Bone marrow (tissue), 2 donors: ENCODE measurements at places on chromosomes 4 and X.

- no peak for DNase-seq
Measured at GRCh38 chr4:3257556-3258482, 8.9 kb downstream of the MSANTD1 start.

DNA sequence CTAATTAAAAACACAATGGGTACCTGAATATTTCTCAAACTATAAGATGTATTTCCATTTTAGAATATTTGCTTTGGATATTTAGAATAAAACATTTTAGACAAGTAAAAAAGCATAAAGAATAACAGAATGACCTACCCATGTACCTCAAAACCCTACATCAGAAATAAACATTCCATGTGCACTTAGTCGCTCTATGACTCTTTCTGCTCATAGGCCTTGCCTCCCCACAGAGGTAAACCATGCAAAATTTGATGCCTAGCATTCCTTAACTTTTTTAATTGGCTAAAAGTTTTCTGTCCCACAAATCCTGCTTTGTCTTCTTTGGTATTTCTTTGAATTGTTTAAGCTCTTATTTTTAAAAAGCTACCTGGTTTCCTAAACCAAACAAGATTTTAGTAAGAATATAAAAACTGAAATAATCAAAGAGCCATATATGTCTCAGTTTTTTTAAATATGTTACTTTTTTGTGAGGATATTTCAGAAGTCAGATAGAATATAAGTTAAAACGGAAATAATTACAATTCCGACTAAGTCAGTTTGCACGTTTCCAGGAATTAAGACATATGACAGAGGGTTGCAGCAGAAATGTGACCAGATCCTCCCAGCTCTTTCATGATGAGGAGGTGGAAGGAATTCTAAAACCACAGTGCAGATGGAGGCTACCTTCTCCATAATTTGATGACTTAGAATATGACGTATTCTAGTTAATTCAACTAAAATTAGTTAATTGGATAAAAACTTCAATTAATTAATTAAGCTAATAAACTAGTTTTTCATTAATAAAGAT is 102.5 kb downstream of the FIP1L1 start:
- DNase-seq: no peak

GRCh38 chrX:2539586-2539985 is 38.8 kb upstream of the DHRSX start:
- no peak for DNase-seq

DNA sequence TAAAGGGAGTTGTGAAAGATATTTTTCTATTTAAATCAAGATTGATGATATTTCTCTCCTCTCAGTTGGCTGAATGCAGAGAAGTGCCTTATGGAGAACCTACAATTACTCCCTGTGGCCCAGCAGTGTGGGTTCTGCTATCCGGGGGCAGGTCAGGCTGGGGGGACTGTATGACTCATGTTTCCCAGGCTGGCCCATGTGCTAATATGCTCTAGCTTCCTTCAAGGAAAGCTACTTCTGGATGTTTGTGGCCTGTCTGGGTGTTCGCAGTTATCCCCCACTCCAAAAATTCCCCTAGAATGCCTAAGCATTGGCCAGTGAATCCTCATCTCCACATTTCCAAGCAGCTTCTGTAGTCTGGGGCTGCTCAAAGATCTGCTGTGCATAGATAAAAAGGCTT is 58.9 kb upstream of the SPP1 start:
- no peak for DNase-seq

GRCh38 chr4:81120055-81120454 is 89.5 kb downstream of the BMP3 start:
- DNase-seq: no peak

- no peak for DNase-seq
Measured at GRCh38 chr4:77398256-77398655, 207.4 kb upstream of the CXCL13 start.

- DNase-seq: no peak
Measured at GRCh38 chr4:147842573-147842972, 110.7 kb downstream of the ARHGAP10 start.

DNA sequence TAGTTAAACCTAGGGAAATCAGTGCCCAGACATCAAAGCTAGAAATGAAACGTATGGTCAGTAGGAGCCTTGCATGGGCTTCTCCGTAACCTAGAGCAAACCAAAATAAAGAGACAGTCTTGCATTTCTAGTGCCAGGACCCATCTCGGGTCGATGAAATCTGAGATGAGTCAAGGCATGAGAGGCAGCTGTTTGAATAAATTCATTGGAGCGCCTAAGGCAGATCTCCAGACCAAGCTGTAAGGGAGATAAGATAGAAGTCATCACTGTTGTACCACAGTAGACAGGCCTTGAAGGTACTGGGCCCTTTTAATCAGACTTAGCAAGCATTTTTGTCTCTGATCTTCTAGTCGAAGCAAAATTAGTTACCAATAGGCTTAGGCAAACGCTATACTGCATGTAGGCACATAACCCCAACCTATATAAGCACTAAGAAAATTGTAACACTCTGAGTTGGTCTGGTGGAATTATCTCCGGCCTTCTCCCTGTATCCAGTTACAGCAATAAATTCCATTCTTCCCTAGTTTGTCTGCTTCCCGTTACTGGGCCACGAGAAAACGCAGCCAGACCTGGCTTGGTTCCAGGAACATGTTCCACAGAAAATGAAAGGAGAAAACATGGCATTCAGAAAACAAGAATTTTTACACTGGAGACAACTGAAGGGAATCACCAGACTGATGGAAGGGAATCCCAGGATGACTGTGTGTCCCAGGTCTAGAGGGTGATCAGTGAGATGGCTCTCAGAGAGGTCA is 21.1 kb upstream of the PAPSS1 start:
- DNase-seq: no peak

- no peak for DNase-seq
Measured at GRCh38 chr4:8464381-8464780, 23.8 kb downstream of the TRMT44 start.

DNA sequence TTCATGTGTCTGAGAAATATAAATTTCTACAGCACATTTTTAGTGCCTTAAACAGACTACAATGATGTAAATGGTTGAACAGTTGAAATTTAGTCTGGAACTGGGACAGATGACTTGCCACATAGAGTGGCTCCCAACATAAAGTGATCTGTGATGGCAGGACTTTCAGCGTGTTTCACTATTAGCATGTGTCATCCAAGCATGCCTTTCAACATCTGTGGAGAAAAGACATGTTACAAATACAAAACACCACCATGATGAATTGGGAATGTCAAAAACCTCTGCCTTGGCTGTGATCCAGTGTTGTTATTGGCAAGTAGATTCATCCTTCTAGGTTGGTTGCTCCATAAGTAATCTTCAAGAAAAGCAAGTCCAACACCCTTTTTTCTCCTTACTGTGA is 348.7 kb downstream of the MAPK10 start:
- no peak for DNase-seq

GRCh38 chr4:31041853-31042252 is 321.7 kb downstream of the PCDH7 start:
- no peak for DNase-seq

- no peak for DNase-seq
Measured at GRCh38 chr4:94913316-94913715, 155.6 kb downstream of the BMPR1B start.

DNA sequence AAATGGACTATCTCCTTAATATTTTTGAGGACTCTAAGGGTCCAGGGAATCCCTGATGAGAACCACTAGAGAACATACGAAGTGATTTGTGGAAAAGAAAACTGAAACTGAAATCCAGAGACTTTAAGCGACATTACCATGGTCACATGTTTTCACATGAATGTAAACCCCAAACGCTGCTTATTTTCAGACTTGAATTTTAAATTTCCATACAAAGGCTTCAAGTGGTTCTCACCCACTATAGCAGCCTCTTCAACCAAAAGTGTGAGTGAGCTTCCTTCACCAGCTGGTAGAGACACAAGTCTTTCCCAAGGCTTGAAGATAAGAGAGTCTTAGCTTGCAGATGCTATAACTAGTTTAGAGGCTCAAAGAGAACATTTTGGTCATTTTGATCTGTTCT is 232.7 kb downstream of the MGST2 start:
- no peak for DNase-seq

GRCh38 chrX:15737190-15737958 is 696 bp upstream of the CA5B start:
- no peak for DNase-seq

DNA sequence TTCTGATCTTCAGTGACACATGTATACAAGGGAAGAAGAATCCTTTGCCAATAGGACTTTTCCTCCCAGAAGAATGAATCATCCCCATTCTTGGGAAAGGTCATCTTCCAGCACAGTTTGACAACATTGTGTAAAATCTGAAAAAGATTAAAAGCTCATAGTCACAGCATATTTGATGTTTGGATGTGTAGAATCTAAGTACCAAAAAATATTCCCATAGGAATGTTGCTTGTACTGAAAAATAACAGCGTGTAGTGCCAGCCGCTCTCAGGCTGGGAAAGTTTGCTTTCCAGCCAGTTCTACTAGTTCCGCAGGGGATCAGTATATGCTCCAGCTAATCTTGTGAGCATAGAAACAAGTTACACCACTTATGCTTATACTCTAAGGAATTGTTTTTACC is 74.7 kb upstream of the IL13RA1 start:
- no peak for DNase-seq

GRCh38 chr4:8261851-8262535 is 7.6 kb upstream of the HTRA3 start:
- DNase-seq: no peak

- no peak for DNase-seq
Measured at GRCh38 chrX:39922926-39923325, 174.8 kb downstream of the BCOR start.

DNA sequence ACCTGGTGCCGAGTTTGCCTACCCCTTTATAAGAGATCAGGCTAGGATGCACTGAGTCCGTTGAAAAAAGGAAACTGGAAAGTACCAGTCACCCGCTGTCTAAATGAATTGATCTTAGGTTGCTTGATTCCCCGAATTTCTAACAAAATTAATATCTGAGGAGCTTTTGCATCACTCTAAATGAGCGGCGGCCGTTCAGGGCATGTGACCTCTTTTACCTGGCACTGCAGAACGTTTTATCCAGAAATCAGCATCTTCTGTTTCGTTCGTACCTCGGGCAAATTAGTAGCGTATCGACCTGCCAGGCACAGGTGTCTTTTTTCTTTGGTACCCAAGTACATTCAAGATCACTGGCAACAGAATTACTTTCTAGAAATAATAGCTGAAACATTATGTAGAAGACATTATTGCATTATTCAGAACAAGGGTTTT is 876 bp downstream of the KLHL2 start:
- no peak for DNase-seq

- no peak for DNase-seq
Measured at GRCh38 chrX:18394477-18394876, 30.9 kb upstream of the CDKL5 start.

GRCh38 chrX:122363112-122363795 is 820.8 kb upstream of the GRIA3 start:
- DNase-seq: no peak

- DNase-seq: no peak
Measured at GRCh38 chr4:188435381-188435780, 296.1 kb downstream of the TRIML1 start.

GRCh38 chr4:133921280-133922195 is 280.1 kb downstream of the PABPC4L start:
- no peak for DNase-seq

DNA sequence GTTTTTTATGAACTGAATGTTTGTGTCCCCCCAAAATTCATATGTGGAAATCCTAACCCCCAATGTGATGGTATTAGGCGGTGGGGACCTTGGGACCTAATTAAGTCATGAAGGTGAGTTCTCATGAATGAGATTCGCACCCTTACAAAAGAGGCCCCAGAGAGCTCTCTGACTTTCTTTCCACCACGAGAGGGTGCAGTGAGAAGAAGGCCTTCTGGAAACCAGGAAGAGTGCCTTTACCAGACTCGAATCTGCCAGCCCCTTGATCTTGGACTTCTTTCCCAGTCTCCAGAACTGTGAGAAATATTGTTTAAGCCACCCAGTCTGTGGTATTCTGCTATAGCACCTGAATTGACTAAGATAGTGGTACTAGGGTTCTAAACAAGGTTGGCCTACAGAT is 40.8 kb downstream of the STK26 start:
- no peak for DNase-seq

GRCh38 chr4:106344647-106344970 is 24.0 kb downstream of the GIMD1 start:
- no peak for DNase-seq

DNA sequence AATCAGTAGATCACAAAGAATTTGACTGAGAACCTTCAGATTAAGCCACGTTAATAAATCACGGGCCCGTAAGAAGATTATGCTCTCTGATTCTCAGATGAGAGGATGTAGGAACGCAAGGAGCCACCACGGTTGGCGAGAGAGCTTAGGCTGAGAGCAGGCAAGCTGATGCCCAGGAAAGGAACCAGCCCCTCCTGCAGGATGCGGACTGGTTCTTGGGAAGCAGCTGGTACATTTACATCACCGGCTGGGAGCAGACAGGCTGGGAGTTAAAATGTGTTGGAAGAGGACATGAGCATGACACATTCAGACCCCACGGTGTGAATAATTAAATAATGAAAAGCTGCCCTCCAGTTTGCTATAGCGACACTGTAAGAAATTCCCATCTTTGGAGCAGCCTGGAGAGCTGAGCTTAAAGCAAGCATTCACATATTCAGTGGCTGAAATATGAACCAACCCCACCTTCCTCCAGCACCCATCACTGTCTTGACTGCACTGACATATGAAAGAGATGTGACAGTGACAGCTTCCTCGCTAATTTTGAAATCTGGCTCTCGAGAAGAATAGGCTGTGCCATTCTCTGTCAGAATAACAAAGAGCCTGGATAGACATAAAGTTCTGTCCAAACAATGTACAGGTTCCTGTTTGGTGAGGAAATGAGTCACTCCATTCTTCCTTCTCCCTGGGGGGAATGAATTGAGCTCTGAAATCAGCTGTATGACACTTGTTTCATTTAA is 33.1 kb downstream of the LNX1 start:
- DNase-seq: no peak

DNA sequence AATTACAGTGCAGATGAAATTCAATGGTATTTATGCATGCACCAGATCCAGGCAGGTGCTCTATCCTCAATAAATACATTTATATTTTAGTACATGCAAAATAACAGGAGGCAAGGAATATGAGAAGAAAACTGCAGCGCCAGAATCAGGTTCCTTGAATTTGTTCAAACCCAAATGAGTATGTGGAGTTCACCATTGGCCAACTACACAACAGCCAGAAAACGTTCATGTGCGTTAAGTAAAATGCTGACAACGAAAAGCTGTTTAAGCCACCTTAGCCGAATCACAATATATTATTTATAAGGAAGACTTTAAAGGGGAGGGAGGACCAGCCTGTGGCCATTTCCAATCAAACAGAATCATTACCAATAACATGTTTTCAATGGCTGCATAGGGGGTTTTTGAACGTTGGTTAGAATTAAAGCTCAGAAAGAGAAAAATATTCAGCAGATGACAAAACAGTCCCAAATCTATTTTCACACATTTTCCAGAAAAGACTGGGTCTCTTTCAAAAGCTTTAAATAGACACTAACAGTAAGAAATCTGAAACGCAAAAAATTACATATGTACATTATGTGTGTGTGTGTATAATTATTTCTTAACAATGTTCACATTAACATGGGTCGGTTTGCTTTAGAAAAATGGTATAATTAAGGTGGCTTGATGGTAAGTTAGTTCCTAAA is 171.9 kb downstream of the LDB2 start:
- no peak for DNase-seq

GRCh38 chr4:173446416-173446815 is 47.5 kb upstream of the SCRG1 start:
- no peak for DNase-seq

- no peak for DNase-seq
Measured at GRCh38 chr4:120858776-120859175, 63.8 kb downstream of the PRDM5 start.

- no peak for DNase-seq
Measured at GRCh38 chrX:76919761-76920160, 492.3 kb downstream of the MAGEE1 start.
